ENCODE measurements at places on chromosomes 13 and 19. TPM values are rescaled to one million over a fixed set of nuclear protein-coding genes. Genes with fewer than 3 reads are reported as not detected.
A peak's percentile ranks its signal among the peaks of the same experiment; 100 is the strongest.

DNA sequence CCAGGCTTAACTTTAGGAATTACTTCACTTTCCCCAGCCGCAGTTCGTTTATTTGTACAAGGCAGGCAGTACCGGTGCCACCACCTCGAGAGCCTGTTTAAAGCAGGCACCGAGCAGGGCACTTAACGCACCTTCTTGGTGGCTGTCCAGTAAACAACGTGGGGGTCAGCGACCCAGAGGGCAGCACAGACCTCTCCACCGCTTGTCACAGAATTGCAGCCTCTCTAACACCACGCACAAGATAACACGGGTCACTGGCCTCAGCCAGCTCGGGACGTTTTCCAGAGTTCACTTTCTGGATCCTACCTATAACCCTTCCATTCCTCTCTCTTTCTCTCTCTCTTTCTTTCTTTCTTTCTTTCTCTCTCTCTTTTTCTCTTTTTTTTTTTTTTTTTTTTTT, 16.8 kb upstream of the ELAVL1 start:
- no peaks in the 10 kb centered on the region for H3K27me3 ChIP-seq
- H3K4me1 ChIP-seq, result peaks cover 2% of the 10 kb centered on the region
- DNase-seq, result no peak
- no peaks in the 10 kb centered on the region for H3K36me3 ChIP-seq
- no peak overlapping the region for H3K4me3 ChIP-seq
- H3K27ac ChIP-seq, result no peak overlapping the region

GRCh38 chr19:36573895-36574720, 1.0 kb upstream of the ZNF529 start:
- peak overlapping the region; percentile 83 for H3K4me3 ChIP-seq
- peaks cover 73% of the 10 kb centered on the region for H3K36me3 ChIP-seq
- H3K27me3 ChIP-seq, result no peaks in the 10 kb centered on the region
- DNase-seq, result peak; percentile 30

DNA sequence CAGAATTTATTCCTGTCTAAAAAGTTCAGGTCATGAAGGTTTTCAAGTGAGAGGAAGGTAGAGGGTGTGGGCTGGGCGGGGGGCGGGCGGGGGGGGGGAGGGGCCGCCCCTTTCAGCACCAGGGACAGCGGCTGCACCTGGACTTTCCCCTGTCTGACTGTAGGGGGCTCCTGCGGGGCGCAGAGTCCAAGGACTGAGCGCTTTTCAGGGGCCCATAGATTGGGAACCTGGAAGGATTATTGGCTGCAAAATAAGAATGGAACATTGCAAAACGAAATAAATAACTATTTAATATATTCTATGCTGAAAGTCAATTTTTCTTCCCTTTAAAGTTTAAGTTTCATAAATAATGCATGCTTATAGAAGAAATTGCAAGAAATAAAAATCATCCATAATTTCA, 8.9 kb upstream of the CYP4F3 start:
- no peak overlapping the region for H3K27ac ChIP-seq
- peaks cover 20% of the 10 kb centered on the region for H3K27me3 ChIP-seq
- H3K4me1 ChIP-seq, result peaks cover 2% of the 10 kb centered on the region
- peak; percentile 9 for DNase-seq
- no peak overlapping the region for H3K4me3 ChIP-seq

GRCh38 chr13:33080972-33081590, 64.9 kb downstream of the KL start:
- no peaks in the 10 kb centered on the region for H3K36me3 ChIP-seq
- H3K4me3 ChIP-seq, result no peak overlapping the region
- H3K4me1 ChIP-seq, result no peaks in the 10 kb centered on the region

GRCh38 chr19:50178859-50179537, 15.9 kb upstream of the IZUMO2 start:
- peaks cover 22% of the 10 kb centered on the region for H3K27me3 ChIP-seq
- H3K27ac ChIP-seq, result no peak overlapping the region
- no peak overlapping the region for H3K4me3 ChIP-seq
- H3K4me1 ChIP-seq, result no peaks in the 10 kb centered on the region

- peaks cover 4% of the 10 kb centered on the region for H3K36me3 ChIP-seq
- H3K27me3 ChIP-seq, result no peaks in the 10 kb centered on the region
- no peak overlapping the region for H3K4me3 ChIP-seq
- peaks cover 13% of the 10 kb centered on the region for H3K4me1 ChIP-seq
- H3K27ac ChIP-seq, result no peak overlapping the region
Measured at GRCh38 chr19:47663911-47664771, 49.1 kb upstream of the EHD2 start.

GRCh38 chr19:54916822-54917221, 10.9 kb downstream of the NCR1 start:
- H3K4me1 ChIP-seq, result peaks cover 3% of the 10 kb centered on the region
- DNase-seq, result no peak
- H3K36me3 ChIP-seq, result no peaks in the 10 kb centered on the region

Gene ZNF382
- 10.8 TPM for total RNA-seq

Gene KDM4B
- 46.3 TPM for total RNA-seq

Gene CDX2
- total RNA-seq, result not detected

Gene NLRP4
- not detected for total RNA-seq

Gene GDF15
- total RNA-seq, result not detected
